Stimulated activated CD8-positive, alpha-beta memory T cell treated with anti-CD3 and anti-CD28 coated beads, Interleukin-15, amount 100 ng/mL, for 24 hours (primary cell): ENCODE measurements at places on chromosomes 12 and 14.

- no peak for DNase-seq
These were observed 1.3 kb downstream of the BAZ2A start for GRCh38 chr12:56628671-56629458.

GRCh38 chr14:55441286-55441685 is 870 bp upstream of the TBPL2 start:
- DNase-seq = no peak

DNA sequence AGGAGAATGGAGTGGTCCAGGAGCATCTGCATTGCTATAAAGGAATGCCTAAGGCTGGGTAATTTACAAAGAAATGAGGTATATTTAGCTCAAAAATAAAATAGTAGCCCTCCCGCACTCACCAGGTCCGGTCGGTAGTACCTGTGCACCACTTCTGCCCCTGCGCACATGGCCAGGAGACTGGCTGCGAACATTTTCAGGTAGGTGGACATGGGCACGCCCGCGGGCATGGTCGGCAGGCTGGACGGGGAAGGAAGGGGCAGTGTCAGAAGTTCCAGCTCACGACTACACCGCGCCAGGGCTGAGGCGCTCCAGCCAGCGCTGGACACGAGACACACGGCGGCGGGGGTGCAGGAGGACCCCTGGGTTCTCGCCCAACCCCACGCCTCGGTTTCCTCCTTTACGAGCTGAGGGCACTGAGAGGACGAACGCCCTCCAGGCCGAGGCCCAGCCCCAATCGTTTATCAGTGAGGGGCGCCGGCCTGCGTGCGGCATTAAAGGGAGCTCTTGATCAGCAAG is 9.1 kb upstream of the TDG start:
- DNase-seq = peak; percentile 12

DNA sequence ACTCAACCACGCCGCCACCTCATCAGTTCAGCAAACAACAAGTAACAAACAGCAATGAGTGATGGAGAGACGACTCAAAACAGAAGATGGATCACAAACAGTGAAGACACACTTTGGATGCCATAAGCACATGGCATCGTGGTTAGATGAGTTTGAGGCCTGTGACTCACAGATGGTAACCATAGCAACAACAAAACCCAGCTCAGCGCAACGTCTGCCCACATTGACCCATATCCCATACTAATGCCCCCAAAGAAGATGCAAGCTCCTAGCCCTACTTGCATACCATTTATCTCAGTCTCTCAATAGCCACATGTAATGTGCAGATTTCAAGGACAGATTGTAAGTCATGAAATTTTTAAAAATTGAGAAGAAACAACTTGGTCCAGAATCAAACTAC is 1322.3 kb upstream of the TMEM132C start:
- no peak for DNase-seq

GRCh38 chr14:91732859-91733477 is 1.1 kb upstream of the CATSPERB start:
- DNase-seq = no peak

- DNase-seq = no peak
These were observed 1.4 kb upstream of the SMARCC2 start for GRCh38 chr12:56190695-56191155.

GRCh38 chr12:25320123-25321006 is 69.6 kb upstream of the KRAS start:
- no peak for DNase-seq

GRCh38 chr12:92096346-92097136 is 49.1 kb downstream of the BTG1 start:
- no peak for DNase-seq

GRCh38 chr12:78240827-78241226 is 410.1 kb downstream of the NAV3 start:
- DNase-seq = no peak

DNA sequence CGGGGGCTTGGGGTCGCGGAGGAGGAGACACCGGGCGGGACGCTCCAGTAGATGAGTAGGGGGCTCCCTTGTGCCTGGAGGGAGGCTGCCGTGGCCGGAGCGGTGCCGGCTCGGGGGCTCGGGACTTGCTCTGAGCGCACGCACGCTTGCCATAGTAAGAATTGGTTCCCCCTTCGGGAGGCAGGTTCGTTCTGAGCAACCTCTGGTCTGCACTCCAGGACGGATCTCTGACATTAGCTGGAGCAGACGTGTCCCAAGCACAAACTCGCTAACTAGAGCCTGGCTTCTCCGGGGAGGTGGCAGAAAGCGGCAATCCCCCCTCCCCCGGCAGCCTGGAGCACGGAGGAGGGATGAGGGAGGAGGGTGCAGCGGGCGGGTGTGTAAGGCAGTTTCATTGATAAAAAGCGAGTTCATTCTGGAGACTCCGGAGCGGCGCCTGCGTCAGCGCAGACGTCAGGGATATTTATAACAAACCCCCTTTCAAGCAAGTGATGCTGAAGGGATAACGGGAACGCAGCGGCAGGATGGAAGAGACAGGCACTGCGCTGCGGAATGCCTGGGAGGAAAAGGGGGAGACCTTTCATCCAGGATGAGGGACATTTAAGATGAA is 630 bp downstream of the FOS start:
- no peak for DNase-seq

DNA sequence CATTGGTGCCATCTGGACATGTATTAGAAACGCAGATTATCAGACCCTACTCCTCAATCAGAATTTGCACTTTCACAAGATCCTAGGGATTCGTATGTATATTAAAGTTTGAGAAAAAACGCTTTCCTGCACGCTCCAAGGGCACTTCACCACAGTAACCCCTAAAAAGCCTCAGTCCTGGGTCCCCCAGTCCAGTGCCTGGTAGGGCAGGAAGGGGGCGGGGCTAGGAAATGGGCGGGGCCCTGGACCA is 369 bp downstream of the DEPDC4 start:
- peak; percentile 83 for DNase-seq

- DNase-seq = no peak
These were observed 21.2 kb downstream of the ZBTB42 start for GRCh38 chr14:104821971-104822608.
